ENCODE measurements at places on chromosomes 5 and 9.

GRCh38 chr5:38211354-38211710 lies 47.0 kb upstream of the EGFLAM start:
- no peak for DNase-seq

DNA sequence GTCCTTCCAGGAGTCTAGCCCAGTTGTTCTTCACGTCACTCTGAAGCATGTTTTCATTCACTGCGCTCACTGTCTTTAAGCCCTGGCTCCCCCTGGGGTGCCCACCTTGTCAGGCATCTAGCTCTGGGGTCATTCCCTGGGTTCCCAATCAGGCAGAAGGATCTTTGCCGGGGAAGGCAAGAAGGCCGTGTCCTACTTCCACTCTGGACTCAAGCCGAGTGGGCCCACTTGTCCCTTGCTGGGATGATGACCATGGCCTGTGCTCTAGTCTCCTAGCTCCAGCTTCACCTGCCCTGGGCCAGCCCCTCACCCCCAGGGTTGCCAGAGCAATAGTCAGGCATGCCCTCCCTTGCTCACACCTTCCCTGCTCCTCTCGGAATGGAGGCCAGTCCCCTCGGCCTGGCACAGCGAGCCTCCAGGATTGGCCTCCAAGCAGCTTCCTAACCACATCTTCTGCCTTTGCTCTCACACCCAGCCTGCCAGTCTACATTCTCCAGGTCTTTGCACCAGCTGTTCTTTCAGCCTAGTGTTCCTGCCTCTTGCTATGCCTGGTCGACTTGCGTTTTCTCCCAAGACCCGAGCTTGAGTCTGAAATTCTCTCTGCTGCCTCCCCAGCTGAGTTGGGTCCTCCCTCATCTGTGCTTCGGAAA lies 32.2 kb upstream of the PSD2 start:
- no peak for DNase-seq

GRCh38 chr9:28696960-28697359 lies 1123.7 kb upstream of the C9orf72 start:
- no peak for DNase-seq

- DNase-seq: no peak
These were observed 5.0 kb downstream of the TNIP1 start for GRCh38 chr5:151075698-151076331.

DNA sequence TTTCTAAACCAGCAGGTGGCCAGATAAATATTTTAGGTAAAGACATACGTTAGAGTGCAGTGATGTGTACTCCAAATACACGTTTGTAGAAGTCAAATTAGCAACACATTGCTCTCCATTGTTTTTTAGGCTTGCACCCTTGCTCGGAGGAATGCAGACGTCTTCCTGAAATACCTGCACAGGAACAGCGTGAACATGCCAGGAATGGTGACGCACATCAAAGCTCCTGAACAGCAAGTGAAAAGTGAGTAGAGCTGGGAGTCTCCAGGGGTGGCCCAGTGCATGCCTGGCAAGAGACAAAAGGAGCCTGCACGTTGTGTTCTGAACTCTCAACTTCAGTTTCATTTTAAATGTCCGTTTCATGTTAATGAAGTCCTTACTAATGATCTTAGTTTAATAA lies 207.5 kb upstream of the OTULINL start:
- DNase-seq: no peak

DNA sequence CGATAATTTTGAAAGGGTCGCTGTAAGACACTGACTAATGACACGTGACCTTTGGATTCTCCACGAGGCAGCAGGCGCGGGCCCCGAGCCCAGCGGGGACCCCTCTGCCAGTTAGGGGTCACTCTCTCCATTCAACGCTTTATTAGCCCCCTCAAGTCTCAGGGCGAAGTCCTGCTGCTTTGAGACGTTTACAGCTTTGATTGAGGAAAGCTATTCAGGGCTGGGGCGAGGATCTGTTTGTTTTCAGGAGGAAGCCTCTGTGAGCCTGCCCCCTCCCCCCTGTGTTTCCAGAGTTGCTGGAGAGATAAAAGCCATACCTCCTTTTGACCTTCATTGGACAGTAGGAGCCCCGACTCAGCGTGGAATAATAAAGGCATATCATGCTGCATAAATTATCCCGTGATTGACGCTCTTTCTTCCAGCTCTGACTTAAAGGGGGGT lies 31.4 kb upstream of the MSX2 start:
- DNase-seq: peak; percentile 68

DNA sequence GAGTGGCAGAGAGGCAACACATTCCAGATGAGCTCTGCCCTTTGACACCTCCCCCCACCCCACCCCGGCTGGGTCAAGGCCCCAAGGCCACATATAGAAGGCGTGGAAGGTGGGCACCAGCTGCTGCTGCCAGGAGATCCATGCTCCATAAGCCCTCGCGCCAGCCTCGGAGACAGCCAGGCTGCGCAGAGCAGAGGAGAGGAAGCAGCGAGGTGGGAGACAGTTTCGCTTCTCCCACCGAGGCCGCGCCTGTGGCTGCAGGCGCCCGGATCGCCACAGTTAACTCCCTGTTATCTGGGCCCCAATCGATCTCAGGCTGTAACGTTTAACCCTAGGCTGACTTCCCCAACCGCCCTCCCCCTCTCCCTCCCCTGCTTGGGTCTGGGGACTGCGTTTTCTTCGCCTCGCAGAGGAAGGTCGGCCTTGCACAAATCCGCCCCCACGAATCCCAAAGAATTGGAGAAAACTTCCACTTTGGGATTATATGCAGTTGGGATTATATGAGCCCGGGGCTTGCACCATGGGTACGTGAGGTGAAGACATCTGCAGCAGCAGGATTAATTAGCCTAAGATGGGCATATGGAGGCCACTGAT lies 1.1 kb upstream of the CXXC5 start:
- DNase-seq: no peak

GRCh38 chr9:16221366-16221765 lies 649.1 kb downstream of the BNC2 start:
- DNase-seq: no peak

DNA sequence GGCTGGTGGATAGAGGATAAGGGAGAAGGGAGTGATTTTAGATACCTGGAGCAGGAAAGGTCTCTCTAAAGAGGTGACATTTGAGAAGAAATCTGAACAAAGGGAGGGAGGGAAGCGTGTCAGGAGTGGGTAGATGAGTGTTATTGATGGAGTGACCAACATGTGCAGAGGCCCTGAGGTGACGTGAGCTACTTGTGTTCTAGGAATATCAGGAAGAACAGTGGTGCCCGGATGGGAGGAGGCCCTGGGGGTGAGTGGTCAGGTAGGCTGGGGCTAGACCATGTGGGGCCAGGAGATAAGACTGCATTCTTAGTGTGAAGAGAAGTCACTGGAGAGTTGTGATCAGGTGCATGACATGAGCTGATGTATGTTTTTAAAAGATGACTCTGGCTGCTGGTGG lies 256.2 kb downstream of the ARHGAP26 start:
- no peak for DNase-seq

DNA sequence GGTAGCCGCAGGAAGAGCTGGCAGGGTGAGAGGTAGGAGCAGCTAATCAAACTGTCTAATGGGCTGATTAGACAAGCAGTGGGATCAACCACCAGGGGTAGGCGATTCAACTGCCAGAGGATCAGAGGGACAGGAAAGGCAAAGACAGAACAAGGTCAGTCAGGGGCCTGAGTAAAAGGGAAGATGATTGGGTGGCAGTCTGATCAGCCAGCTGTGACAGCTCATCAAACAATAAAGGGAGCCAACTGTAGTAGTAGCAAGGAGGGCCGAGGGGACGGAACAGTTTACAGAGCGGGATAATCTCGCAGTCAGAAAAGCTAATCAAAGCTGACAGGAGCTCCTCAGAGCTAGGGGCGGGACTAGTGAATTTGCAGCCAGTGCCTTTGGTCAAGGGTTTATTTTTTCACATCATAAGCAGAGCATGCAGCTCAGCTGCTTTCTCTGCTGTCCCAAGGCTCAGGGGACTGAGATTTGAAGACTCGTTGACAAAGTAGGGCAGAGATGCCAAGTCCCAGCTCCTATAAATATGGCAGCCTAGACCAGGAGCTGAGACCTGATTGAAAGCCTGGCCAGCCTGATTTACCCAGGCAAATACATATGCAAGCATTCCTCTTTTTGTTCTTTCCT lies 418.2 kb downstream of the GABRG2 start:
- DNase-seq: no peak

DNA sequence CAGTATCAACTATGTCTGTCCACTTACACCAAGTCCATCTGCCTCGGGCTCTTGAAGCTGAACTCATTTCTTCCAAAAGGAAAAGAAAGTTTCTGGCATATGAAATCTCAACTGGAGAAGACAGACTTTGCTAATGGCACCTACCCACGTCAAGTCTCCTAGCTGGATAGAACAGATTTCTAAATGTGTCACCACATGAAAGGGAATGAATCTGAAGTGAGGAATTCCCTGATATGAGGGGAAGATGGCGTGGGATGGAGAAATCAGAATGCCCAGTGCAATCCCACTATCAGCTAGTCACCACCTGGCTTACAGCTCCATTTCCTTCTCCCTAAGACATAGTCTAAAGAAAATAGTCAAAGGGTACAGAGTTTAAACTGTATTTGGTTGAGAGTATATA lies 144.7 kb downstream of the PAPPA start:
- DNase-seq: no peak

GRCh38 chr5:115461506-115462290 lies 82.9 kb downstream of the FEM1C start:
- no peak for DNase-seq

GRCh38 chr5:2797160-2797559 lies 45.7 kb upstream of the IRX2 start:
- DNase-seq: no peak

DNA sequence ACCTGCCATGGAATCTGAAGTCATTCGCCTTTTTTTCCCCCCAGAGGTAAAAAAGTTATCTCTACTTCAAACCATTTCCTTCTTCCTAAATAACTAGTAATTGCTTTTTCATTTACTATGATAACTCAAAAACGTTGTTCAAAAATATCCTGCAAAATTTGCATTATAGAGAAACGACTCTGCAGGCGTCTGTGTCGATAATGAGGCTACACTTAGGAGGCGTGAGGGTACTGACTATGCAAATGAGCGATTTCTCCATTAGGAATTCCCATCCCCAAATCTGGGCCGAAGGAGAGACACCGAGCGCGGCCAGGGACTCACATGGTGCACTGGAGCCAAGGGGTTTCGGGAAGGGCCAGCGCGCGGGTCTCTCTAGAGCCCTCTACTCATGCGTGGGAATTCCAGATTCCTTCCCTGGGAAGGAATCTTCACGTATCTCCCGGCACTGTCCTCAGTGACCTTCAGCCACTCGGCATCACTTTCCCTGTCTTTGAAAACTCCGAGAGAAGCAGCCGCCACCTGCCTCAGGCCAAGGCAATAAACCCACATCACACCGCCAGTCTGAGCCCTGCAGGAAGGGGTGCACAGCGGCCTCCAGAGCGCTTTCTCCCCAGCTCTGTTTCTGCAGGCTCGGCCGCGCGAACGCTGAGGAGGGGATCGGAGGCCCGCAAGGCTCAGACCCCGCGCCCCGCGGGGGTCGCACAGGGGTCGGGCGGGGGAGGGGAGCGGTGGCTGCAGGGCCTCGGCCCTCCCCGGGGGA lies 718 bp upstream of the DENND4C start:
- peak; percentile 77 for DNase-seq

GRCh38 chr9:128360826-128361225 lies 10.3 kb upstream of the URM1 start:
- no peak for DNase-seq

GRCh38 chr9:117233016-117233415 lies 181.8 kb downstream of the ASTN2 start:
- no peak for DNase-seq

- DNase-seq: peak; percentile 21
These were observed 84.7 kb downstream of the PARP8 start for GRCh38 chr5:50751064-50751657.

- DNase-seq: peak; percentile 87
These were observed 133.4 kb downstream of the SLC1A3 start for GRCh38 chr5:36739751-36740221.
